LHCN-M2 (cell line): ENCODE measurements at places on chromosomes 1 and 21. TPM values are rescaled to one million over a fixed set of nuclear protein-coding genes. Genes with fewer than 3 reads are reported as not detected.
A peak's percentile ranks its signal among the peaks of the same experiment; 100 is the strongest.

DNA sequence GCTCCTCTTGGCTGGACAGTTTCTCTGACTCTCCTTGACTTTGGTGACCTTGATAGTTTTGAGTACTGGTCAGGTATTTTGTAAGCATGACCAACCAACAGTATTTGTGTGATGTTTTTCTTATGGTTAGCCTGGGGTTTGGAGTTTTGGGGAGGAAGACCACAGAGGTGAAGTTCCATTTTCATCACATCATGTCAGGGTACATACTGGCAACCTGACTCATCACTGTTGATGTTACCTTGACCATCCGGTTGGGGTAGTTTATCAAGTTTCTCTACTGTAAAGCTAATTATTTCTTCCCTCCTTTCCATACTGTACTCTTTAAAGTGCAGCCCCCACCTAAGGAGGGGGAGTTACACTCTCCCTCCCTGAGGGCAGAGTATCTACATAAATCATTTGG, 13.4 kb downstream of the OSCP1 start:
- no peak for DNase-seq

DNA sequence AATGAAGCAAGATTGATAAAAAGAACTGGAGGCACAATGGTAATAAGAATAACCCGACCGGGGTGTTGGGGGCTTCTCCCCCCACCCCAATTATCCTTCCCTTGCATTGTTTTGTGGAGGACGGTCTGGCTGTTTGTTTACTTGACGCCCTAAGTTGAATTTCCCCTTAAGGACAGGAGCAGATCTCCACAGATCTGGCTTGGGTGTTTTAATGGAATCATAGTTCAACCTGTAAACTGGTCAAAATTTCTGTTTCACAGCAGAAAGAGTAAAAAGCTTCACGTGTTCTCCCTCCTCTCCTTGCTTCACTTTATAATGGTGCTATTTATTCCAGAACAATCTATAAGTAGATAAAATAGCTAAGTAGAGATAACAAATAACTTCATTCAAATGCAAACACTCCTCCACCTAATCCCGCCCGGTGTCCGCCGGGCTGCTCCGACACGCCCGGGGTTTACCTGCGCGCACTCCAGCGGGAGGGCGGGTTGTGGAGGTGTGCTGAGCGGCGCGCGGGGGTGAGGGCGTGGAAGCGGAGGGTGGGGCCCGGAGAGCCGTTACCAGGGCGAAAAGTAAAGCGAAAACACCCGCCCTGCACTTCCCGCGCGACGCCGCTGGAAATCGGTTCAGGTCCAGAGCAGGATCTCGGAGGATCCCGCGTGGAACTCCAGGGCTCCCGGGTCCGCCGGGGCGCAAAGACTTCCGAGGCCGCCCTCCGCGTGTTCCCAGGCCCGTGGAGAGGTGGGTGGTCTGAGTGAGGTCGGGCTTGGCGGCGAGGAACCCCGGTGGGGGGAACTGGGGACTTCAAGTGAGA, 2.0 kb upstream of the ATF3 start:
- no peak for DNase-seq

MEAF6 gene
- total RNA-seq: 86.2 and 90.1 TPM in 2 replicates

GRCh38 chr1:199720496-199720895, 307.0 kb upstream of the NR5A2 start:
- no peak for DNase-seq

GRCh38 chr1:209670441-209671082, 4.7 kb upstream of the G0S2 start:
- no peak for DNase-seq

KIF2C gene
- total RNA-seq: 95.3 and 99.3 TPM in 2 replicates

MCOLN3 gene
- total RNA-seq: 1.9 and 3.0 TPM in 2 replicates

DNA sequence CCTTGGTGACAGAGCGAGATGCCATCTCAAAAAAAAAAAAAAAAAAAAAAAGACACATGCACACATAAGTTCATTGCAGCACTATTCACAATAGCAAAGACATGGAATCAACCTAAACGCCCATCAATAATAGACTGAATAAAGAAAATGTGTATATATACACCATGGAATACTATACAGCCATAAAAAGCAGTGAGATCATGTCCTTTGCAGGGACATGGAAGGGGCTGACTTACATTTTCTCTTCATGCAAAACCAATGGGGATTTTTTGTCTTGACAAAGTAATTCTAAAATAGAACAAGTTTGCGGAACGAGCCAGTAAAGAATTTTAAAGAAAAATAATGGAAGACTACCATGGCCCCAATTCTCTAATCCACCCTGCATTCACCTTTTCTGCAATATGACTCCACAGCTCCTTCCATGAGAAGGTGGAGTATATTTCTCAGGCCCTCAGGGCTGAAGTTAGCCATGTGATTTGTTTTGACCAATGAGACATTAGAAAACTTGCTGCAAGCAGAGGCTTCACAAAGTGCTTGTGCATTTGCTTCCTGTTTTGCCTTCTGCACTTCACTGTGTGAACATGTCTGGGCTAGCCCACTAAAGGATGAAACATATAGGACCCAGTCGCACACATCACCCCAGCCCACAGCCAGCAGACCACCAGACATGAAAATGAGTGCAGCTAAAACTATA, 78.8 kb upstream of the NR5A2 start:
- DNase-seq: no peak

LRRC71 gene
- total RNA-seq: not detected in 2 replicates

TNNI3K gene
- not detected in 2 replicates for total RNA-seq

OR2C3 gene
- total RNA-seq: not detected in 2 replicates

BEST4 gene
- not detected in 2 replicates for total RNA-seq

IFNLR1 gene
- not detected in 2 replicates for total RNA-seq

- DNase-seq: no peak
Measured at GRCh38 chr1:177710696-177711620, 258.9 kb downstream of the SEC16B start.

GRCh38 chr1:39103328-39104157, 77.4 kb downstream of the NDUFS5 start:
- DNase-seq: peak; percentile 67

- no peak for DNase-seq
Measured at GRCh38 chr1:11944358-11944931, 9.9 kb downstream of the PLOD1 start.

DNM3 gene
- 0.13 and 0.23 TPM in 2 replicates for total RNA-seq

PRKAA2 gene
- total RNA-seq: 0.83 and 0.92 TPM in 2 replicates

OR2T29 gene
- not detected in 2 replicates for total RNA-seq

RASAL2 gene
- 24.7 and 33.0 TPM in 2 replicates for total RNA-seq

DNA sequence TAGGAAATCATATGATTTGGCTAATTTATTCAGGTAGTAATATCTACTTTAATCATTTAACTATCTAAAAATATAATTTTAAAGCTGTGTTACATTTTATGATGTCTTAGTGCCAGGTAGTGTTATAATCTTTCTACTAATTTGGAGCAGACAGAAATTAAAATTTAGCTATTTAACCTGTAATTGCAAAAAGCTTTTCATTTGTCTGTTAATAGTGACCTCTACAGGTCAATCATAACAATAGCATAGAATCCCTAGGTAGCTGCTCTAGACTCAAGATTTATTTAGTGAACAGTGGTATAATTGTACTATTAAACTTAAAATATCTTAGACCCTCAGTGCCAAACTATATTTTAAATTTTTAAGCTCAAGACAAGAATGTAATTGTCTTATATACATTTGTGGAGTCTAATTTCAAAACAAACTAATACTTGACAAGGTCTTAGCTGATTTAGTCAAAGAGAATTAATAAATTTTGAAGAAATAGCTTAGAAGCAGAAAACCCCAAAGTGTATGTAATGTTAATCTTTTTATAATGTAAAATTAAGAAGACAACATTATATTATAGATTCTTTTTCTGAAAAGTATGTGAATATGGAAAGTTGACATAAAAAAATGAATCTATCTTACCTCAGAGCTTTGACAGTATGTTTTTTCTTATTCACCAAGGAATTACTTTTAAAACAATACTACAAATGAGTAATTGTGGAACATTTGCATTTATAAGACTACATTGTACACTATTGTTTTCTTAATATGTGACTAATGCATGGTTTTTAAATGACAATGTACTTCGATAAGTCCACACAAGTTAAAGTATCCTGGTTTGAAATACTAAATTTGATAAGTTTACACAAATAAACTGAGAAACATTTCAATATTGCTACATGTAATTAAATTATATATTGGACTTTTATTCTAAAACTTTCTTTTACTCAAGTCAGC, 64.1 kb upstream of the RNPC3 start:
- peak; percentile 39 for DNase-seq

VAMP3 gene
- 161 and 225 TPM in 2 replicates for total RNA-seq

GPR37L1 gene
- 0.06 TPM in 1 of 2 replicates, not detected in the other for total RNA-seq
